SK-N-DZ (cell line): ENCODE measurements at places on chromosomes 2 and 18.
A peak's percentile ranks its signal among the peaks of the same experiment; 100 is the strongest.

DNA sequence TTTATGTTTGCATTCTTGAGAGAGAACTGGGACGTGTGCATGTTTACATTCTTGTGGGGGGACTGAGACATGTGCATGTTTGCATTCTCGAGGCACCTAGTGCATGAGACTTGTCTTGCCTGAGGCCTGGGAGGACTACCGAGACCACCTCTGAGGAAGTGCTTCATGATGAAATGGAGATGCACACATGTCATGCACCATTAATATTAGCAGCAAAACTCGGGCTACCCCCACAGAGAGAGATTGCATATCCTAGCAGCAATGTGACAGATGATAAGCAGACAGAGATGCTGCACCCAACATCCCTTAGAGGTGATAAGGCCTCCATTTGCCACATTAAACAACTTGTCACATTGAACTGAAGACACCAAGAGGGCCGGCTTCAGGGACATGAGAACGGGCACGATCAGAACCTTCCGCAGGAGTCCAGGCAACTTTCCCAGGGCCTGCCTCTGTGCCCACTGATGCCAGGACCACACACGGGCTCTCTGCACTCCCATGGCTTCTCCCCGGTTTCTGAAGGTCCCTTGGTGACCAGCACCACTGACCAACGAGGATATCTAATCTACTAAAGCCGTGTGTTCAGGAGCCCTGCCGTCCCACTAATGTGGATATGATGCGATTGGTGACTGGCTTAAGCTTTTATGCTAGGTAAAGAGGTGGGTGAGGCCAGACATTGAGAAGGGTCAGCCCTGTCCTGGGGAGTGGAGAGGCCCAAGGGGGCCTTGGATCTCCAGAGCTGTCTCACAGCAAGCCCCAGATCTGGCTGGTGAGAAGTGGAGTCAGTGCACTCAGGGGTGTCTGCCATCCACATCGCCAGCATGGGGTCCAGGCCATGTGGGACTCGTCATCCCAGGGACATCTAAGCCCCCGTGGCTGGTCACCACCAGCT lies 208.3 kb downstream of the NDUFA10 start:
- no peak for DNase-seq

DNA sequence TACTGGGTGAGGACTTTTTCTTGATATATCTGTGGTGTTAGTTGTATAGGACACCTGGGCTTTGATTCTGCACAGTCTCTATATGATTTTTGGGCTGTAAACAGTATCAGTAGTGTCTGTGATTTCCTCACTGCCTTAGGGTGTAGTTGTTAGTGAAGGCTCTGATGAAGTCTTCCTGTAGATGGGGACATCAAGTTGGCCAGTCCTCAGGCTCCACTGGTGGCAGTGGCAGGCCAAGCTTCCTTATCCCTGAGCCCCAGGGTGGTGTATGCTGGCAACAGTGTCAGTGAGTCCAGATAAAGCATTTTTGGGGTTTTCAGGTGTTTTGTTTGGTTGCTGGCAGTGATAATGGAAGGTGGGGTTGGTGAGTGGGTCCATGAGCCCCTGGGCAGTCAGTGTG lies 961.4 kb downstream of the DSC3 start:
- DNase-seq, result no peak

DNA sequence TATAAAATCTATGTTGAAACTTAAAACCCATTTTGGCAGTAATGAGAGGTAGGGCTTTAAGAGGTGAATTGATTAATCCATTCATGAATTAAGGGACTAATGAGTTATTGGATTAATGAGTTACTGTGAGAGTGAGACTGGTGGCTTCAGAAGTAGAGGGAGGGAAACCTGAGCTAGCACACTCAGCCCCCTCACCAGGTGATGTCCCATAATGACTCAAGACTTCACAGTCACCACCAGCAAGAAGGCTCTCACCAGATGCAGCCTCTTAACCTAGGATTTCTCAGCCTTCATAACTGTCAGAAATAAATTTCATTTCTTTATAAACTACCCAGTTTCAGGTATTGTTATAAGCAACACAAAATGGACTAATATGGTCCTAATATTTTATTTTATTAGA lies 621.7 kb upstream of the ACVR2A start:
- no peak for DNase-seq

GRCh38 chr2:236162882-236163470 lies 5.2 kb downstream of the GBX2 start:
- no peak for DNase-seq

DNA sequence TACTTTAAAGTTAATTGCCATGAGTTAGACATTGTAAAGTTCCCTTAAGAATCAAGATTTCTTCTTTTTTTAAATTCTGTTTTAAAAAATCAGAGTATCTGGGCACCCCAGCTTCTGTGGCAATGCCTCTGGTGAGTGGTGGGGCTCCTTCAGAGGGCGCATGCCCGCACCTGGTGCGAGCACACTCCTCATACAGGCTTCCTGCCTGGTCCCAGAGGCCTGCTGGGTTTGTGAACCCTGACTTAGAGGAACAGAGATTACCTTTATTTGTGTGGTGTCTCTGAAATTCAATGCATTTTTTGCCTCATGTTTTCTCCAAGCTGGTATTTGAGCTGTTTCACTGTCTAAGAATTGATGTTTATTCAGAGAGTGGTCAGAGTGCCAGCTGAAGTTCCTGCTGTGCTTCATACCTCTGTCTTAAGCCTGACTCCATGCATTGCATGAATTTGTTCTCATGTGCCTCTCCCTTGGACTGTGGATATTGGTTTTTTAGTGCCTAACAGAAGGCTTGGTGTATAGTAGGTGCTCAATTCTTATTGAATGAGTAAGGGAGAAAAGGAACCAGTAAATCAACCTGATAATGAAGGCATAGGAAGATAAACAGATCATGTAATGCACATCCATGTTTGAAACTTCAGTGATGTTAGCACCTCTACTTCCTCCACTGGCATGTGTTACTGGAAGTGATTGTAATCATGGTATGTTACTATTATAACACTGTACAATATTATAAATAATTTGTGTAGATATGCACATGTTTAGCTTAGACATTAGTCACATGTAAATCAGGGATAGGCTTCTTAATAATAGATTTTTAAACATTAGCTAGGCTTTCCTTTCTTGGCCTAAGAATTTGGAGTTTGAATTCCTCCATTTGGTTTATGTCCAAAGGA lies 29.0 kb downstream of the PHLPP1 start:
- DNase-seq, result no peak

GRCh38 chr2:171811245-171811628 lies 82.8 kb downstream of the SLC25A12 start:
- peak; percentile 15 for DNase-seq

- no peak for DNase-seq
Observed at GRCh38 chr2:176388861-176389260, 119.6 kb downstream of the MTX2 start.

DNA sequence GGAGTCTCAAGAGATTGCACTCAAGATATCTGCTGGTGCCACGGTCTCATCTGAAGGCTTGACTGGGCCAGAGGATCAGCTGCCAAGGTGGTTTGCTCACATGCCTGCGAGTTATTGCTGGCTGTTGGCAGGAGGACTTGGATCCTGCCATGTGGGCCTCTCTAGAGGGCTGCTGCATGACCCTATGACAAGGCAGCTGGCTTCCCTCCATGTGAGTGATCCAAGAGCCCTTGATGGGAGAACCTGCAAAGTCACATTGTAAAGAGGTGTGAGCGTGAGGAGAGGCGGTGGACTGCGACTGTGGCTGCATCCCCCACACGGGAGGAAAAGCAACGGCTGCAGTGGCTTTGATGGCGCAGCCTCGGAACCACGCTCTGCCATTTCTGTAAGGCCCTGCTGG lies 4.0 kb upstream of the ALLC start:
- no peak for DNase-seq

DNA sequence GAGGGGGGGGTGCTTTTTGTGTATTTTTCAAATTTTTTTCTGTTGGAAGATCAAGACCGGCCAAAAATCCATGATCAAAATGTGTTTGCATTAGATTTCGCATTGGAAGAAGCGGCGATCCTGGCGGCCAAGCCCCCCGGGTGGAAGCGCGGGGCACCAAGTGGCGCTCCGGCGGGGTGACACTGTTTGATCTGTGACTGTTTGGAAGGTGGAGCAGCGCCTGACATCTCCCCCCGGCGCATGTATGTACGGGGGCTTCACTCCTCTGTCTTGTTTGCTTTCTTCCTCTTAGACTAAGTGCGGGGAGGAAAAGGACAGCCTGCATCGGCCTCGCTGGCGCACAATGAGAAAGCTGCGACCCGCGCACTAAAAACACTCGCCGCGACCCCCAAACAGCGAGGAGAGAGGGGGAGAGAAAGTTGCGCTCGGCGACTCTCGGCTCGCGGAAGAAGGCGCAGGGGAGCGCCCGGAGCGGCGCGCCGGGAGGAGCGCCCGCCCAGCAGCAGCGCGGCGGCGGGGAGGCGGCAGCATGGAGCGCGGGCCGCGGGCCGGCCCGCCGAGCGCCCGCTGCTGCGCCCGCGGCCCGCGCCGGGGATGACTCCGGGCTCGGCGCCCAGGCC lies 515 bp downstream of the TSHZ1 start:
- DNase-seq, result peak; percentile 26

GRCh38 chr2:158969162-158969714 lies 798 bp downstream of the TANC1 start:
- no peak for DNase-seq

DNA sequence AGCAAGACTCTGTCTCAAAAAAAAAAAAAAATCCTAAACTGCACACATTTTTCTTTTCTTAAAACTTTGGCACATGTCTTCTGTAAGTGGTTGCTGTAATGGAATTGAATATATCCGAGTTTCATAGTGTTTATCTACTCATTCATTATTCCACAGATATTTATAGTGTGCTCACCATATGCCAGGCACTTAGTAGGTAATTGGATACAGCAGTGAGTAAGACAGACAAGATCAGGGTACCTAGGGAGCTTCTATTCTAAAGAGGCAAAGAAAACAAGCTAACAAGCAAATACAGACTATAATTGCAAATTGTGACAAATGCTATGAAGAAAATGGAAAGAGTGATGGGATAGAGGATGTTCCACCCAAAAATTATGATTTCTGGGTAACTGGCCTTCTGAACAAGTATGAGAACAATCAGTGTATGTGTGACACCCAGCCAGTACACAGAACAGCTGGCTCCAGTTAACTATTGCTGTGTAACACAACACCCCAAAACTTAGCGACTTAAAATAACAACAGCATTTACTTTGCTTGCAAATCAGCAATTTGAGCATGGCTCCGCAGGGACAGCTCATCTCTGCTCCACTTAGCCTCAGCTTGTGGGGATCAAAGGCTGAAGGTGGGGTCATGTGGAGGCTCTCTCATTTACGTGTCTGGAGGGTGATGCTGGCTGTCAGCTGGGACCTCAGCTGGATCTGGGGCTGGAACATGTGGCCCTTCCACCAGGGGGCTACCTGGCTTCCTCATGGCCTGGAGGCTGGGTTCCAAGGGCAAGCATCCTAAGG lies 224.9 kb downstream of the INSIG2 start:
- DNase-seq, result no peak

GRCh38 chr2:6492573-6492972 lies 373.1 kb downstream of the CMPK2 start:
- no peak for DNase-seq

- DNase-seq, result no peak
Observed at GRCh38 chr2:129915303-129915840, 64.1 kb upstream of the RAB6C start.

DNA sequence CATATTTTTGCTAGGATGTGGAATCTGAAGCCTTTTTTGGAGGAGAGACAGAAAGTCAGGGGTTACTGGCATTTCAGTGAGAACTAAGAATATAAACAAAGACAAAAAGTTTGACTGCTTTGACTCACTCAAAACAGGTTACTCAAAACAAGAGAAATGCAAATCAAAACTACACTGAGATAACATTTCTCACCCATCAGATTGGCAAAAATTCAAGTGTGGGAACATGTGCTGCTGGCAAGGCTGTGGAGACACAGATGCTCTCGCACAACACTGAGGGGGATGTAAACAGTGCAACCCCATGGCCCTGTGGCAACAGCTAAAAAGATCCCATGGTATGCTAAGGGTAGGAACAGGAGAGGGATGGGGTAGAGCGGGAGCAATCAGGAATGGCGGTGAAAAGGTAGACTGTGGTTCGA lies 86.6 kb downstream of the DTNB start:
- DNase-seq, result no peak

DNA sequence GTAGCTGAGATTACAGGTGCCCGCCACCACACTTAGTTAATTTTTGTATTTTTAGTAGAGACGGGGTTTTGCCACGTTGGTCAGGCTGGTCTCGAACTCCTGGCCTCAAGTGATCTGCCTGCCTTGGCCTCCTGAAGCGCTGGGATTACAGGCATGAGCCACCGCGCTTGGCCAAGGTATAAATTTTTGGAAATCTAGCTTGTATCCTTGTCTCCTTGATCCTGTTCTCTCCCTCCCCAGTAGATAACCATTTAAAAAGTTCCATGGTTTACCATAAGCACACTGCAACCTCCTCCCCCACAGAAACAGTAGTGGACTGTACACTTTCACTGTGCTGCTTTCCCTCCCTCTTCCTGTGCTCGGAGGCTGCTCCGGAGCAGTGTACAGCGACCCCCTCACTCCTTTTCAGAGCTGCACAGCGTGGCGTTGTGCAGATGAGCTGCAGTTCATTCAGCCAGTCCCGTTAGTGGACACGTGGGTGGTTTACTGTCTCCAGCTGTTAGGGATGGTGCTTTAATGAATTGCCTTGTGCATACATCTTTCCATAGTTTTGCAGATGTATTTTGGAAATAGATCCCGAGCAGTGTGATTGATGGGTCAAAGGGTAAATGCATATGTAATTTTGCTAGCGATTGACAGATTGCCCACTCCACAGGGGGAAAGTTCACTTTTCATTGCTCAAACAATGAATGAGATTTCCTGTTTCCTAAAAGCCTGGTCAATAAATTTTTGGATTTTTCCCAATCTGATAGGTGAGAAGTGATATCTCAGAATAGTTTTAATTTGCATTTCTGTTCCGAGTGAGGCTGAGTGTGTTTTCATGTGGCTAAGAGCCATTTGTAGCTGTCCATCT lies 14.8 kb downstream of the ASB1 start:
- DNase-seq, result no peak

GRCh38 chr2:68653538-68653982 lies 10.2 kb downstream of the PROKR1 start:
- DNase-seq, result no peak

GRCh38 chr2:239581352-239581901 lies 180.6 kb upstream of the HDAC4 start:
- no peak for DNase-seq

DNA sequence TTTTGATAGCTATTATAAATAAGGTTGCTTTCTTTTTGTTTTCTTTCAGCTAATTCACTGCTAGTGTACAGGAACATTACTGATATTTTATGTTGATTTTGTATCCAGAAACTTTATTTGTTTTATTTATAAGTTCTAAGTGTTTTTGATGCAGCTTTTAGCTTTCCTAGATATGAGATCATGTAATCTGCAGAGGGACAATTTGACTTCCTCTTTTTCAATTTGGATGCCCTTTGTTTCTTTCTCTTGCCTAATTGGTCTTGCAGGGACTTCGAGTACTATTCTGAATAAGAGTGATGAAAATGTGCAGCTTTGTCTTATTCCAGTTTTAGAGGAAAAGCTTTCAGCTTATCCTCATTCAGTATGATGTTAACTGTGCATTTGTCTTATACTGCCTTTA lies 643.4 kb upstream of the CDH2 start:
- no peak for DNase-seq

- no peak for DNase-seq
Observed at GRCh38 chr2:221535824-221536223, 36.3 kb downstream of the EPHA4 start.

- DNase-seq, result no peak
Observed at GRCh38 chr2:196873511-196873910, 53.0 kb downstream of the PGAP1 start.

- no peak for DNase-seq
Observed at GRCh38 chr18:36299015-36299414, 1.5 kb downstream of the FHOD3 start.
